ENCODE measurements at places on chromosomes 2 and 18.

DNA sequence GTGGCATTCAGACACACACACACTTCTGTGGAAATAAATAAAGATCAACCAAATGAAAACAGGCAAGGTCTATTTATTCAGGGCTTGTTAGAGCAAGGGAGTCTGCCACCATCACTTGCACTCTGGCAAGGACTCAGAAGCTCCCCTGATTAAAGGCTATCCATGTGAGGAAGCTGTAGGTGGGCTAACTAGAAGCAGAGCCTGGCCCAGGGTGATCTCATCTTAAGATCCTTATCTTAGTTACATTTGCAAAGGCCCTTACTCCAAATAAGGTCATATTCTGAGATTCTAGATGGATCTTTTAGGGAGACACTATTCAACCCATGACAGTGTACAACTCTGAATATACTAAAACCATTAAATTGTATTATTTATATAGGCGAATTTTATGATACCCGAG is 190.0 kb upstream of the SRD5A2 start:
- DNase-seq: no peak

- no peak for DNase-seq
These were observed 32.5 kb upstream of the MRPL33 start for GRCh38 chr2:27739058-27739373.

DNA sequence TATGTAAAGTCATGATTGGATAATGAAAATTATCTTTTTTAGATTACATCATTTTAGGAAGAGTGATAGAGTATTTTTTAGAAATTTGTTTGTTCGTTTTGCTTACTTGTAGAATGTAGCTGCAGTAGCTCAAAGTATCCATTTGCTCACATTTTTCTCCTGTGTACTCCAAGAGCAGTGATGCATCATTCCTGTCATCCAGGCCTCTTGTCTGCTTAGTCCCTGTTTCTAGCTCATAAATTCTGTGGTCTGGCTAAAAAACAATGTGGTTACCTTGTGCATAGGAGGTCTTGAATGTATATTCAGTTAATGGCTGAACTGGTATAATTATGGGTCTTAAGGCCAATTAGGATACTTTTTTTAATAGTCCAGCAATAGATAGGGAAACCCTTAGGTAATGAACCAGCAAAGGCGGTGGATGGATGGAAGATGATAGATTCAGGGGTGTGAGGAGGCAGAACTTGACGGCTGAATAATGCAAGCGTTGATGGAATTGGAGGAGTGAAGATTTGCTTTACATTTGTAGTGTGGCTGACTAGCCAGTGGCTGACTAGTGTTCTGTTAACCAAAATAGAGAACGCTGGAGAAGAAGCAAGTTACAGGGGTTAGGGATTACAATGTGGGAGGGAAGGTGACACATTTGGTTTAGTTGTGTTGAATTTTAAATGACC is 145.0 kb downstream of the ZNF407 start:
- no peak for DNase-seq

- no peak for DNase-seq
These were observed 10.7 kb upstream of the ANO7 start for GRCh38 chr2:241177526-241178334.

DNA sequence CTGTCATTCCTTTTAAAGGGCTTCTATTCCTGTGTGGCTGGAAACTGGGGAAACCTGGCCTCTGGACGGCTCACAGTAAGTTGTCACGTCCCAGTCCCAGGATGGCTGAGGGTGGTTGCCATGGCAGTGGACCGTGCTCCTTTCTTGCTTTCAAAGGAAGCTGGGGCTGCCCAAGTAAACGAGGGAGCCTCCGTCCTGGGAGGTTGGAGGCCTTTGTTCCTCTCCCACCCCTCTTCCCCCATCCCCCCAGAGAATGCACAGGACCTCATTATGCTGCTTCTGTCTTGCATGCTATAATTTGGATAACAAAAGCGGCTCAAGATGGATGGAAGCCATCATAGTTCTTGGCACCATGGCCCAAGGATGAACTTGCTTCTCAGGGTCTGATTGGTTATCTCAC is 325.5 kb upstream of the HS6ST1 start:
- DNase-seq: no peak

GRCh38 chr18:59835605-59836379 is 64.0 kb upstream of the PMAIP1 start:
- no peak for DNase-seq

- no peak for DNase-seq
These were observed 29.0 kb downstream of the EDAR start for GRCh38 chr2:108960006-108960405.

GRCh38 chr2:51667679-51668078 is 635.7 kb upstream of the NRXN1 start:
- peak; percentile 5 for DNase-seq

DNA sequence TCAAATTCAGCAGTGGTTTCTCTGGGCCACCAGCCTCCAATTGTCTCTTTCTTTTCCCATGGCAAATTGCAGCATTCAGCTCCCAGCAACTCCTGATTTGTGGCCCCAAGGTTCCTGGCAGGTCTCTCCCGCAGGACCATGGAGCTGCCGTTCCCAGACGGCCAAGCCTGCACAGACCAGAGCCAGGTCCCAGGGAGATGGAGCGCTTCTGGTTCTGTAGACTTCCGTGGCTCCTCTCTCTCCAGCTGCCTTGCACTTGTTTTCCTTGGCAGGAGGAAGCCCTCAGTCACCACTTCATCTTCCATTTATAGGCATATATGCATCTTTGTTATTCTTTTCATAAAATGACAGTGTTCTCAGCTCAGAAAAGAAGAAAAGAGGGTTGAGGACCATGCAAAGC is 21.7 kb downstream of the TNP1 start:
- peak; percentile 62 for DNase-seq

DNA sequence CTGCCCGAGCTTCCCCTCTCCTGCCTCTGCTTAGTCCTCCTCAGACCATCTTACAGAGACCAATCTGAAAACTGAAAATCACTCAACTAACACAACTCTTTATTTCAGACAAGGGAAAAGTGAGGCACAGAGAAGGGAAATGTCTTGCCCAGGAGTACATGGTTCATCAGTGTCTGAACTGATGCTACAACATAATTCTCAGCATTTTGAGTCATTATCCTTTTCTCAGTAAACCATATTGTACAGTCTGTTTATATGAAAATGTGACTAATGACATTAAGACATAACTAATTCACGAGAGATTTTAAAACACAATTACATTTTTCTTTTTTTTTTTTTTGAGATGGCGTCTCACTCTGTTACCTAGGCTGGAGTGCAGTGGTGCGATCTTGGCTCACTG is 62.7 kb downstream of the ITSN2 start:
- no peak for DNase-seq

- no peak for DNase-seq
These were observed 39.2 kb upstream of the DARS1 start for GRCh38 chr2:136024616-136025015.

DNA sequence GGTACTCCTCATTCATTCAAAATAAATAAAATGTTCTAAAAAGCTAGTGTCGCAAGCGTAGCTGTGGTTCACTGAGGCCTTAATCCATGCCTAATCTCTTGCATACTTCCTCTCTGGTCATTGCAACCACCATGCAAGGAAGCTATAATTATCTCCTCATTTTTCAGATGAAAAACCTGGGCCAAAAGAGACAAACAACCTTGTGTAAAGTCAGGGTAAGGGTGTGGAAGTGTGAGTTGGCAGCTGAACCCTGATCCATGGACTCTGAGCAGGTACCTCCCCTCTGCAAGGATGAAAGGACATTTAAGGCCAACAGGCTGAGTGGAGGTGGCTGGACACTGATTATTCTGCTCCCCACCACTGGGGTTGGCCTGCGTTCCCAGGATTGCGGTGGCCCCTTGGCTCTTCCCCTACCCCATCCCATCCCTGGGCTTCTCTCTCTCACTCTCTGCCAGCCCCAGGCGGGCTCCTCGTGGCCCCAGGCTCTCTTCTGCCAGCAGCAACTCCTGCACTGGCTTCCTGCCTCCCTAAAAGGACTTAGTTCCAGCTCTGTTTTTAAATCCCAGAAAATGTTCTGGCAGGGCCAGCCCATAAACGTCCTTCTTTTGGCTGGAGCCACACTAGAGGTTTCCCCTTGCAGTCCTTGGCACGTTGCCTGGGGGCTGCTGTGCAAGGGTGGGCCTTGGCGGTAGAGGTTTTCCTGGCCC is 72.0 kb upstream of the AFF3 start:
- DNase-seq: no peak

DNA sequence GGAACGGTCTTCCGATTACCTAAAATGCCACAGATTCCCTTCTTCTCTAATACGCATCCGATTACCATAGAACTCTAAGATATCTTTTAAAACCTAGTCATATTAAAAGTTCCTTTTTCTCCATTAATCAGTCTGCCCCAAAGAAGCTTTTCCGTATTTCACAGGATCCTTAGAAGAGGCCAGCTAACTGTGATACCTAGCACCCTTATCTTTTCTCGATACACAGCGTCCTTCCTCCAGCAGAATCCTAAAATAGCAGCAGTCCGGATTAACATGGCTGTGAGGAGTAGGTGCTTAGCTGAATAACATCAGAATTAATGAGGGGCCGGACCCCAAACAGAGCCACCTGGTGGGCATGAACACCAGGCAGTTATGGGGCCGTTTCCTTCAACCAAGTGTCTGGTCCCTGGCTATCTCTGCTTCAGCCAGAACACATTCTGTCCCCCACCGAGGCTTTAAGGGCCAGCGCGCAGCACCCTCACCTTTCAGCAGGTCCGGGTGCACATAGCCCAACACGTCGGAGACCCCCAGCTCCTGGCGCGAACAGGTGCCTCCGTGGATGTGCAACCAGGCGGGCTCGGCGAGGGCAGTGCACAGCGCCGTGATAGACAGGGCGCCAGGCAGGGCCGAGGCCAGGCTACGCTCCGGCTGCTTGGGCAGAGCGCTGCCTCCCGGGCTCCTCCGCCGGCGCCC is 995 bp downstream of the TMEM127 start:
- no peak for DNase-seq

GRCh38 chr18:44541159-44541558 is 139.5 kb upstream of the SETBP1 start:
- DNase-seq: peak; percentile 52

DNA sequence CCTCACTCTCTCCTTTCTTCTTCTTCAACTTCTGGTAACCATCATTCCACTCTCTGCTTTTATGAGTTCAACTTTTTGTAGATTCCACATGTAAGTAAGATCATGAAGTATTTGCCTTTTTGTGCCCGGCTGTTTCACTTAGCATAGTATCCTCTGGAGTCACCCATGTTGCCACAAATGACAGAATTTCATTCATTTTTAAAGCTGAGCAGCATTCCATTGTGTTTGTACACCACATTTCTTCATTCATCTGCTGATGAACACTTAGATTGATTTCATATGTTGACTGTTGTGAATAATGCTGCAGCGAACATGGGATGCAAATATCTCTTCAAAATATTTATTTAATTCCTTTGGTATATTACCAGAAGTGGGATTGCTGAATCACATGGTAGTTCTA is 133.6 kb upstream of the ERBB4 start:
- DNase-seq: no peak

DNA sequence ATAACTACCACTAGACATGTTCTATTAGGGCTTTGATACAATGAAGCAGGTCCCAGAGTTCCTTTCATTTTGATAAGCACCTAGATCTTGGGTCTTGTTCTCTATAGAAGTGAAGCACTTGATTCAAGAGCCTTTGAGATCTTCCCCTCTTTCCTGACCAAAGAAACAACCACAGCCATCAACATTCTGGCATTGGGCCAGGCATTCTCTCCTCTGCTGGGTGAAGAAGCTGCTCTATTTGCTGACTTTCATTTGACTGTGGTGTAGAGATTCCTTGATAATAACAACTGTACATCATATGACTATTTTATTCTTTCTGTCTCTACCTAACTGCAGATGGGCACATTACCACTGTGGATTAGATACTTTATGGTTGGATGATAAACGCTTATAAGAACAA is 96.6 kb upstream of the LYPD1 start:
- DNase-seq: no peak

GRCh38 chr2:197931661-197932312 is 127.4 kb downstream of the PLCL1 start:
- DNase-seq: peak; percentile 61

DNA sequence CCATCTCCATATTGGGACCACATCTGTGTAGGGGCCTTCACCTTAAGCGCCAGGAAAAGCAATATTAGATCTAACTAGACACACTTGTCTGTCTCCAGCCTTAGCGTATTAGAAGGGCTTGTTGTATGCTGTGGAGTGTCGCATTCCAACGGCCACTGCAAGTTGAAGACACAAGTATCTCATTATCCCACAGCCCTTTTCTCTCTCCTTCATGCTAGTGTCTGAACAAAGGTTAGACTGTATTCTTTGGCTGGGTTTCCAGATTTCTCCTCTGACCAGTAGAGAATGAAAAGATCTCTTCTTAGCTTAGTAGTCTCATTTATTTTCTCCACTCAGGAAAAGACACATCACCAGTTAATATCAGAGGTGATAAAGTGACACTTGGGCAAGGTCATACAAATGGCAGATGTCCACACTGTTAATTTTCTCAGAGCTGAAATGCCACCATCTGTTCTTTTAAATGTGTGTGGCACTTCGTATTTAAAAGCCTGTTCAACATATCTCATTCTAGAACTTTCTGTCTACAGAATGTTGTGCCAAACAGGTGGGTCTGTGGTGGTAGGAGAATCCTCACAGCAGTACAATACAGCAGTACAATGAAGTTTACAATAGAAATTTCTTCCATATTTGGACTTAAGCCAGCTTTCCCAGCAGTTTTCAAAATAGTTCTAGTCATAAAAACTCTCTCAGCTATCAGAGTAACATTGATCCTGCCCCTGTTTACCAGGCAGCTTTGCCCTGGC is 94.0 kb upstream of the ITGA6 start:
- DNase-seq: no peak

GRCh38 chr2:75431276-75431675 is 129.5 kb downstream of the EVA1A start:
- DNase-seq: no peak

DNA sequence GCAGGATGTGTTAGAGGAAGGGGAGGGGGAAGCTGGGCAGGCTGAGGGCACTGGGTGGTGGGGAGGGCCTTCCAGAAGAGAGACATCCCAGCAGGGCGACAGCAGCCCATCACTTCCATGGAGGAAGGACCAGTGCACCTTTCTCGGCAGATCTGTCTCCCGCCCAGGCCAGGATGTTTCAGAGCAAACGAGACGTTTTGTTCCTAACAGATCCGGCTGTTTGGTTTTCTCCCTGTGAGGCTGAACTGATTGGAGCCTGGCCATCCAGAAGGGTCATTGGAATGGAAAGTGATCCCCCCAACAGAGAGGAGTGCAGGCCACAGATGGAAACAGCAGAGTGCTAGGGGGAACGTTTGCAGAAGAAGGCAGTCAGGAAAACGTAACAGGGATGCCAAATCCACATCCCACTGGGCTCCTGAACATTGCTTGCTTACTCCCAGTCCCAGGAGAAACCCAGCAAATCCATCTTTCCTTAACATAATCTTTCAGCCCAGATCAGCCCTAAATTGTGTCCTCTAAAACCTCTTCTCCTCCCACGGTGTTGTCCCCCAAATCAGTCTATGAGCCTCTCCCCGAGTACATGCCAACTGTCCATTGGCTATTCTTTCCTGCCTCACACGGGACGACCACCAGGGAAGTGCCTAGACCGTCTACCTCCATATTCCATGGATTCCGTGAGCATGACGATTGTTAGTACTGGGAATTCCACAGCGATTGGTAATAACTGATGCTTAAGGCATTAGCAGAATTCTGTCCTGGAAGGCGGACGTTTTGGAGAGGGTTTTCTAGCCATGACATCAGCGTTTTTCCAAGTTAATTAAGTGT is 126.8 kb downstream of the SEPTIN10 start:
- DNase-seq: no peak

Measured in stromal cell of bone marrow (primary cell).